ENCODE measurements at places on chromosomes 7 and 10.

DNA sequence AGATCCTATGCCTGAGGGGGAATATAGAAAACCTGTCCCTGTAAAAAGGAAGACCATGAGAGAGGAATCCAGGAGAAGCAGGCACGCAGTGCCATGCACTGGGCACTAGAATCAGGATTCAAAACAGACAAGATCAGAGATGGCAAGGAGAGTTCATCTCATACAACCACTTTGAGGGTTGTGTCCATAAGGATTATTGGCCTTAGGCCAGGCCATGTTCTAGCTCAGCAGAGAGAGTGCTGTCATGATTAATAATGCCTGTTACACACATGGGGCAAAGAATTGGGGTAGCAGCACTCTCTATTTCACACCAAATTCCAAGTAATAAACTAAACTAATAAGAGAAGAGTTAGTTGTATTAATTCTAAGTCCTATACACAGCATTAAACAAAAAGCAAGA is 29.1 kb downstream of the EZH2 start:
- DNase-seq, result no peak

GRCh38 chr7:122676466-122676865 is 22.5 kb downstream of the RNF133 start:
- no peak for DNase-seq

- no peak for DNase-seq
These were observed 186.6 kb upstream of the CELF2 start for GRCh38 chr10:10831085-10831484.

- DNase-seq, result no peak
These were observed 152.7 kb upstream of the SHH start for GRCh38 chr7:155965010-155965409.

DNA sequence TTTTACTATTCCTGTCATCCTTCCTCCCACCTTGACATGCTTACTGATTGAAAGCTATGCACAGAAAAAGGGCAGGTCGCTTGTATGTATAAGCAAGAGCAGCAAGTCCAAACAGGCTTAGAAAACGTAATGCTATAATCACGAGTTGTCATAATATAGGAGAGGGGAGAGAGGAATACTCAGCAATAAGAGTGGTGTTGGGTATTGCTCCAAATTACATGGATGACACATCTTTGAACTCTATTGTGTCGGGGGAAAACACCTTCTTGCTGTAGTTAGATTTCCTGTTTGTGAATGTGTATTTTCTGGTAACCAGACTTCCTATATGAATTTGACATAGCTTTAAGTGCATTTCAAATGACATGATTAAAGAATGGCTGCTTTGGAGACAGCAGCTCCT is 7.5 kb downstream of the MET start:
- no peak for DNase-seq

- no peak for DNase-seq
These were observed 16.6 kb downstream of the ZNF777 start for GRCh38 chr7:149444287-149444686.

GRCh38 chr7:83849131-83849530 is 200.2 kb upstream of the SEMA3E start:
- DNase-seq, result no peak

DNA sequence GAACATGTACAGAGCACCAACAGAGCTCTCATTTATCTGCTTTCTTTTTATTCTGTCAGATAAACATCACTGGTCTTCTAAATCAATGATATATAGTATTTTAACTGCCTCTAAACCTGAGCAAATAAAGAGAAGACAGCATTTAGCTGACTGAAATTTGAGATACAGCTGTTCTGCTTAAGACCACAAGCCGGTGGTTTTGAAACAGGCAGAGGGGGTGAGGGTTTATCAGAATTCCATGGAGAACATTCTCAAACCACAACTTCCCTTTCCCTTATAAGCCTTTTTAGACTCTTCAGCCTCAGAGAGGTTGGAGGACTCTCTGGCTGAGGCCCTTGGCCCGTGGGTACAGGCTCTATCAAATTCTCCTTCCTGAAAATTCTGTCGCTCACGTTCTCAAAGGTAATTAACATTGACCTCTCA is 87.4 kb upstream of the RSU1 start:
- DNase-seq, result no peak

DNA sequence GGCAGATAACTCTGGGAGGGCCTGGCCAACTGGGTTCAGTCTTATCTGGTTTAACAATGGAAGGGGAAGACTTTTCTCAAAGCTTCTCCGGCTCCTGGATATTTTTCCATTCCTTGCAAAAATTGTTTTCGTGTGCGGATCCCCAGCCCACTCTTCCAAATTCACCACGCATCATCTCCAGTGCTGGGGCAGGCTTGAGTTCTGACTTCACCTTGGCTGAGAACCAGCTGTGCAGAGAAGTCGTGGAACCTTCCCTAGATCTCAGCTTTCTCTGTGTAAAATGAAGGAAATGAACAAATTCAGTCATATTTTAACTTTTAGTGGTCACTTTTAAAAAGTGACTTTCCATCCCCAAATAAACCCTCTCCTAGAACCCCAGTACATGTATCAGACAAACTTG is 297.0 kb downstream of the TCF7L2 start:
- DNase-seq, result no peak

DNA sequence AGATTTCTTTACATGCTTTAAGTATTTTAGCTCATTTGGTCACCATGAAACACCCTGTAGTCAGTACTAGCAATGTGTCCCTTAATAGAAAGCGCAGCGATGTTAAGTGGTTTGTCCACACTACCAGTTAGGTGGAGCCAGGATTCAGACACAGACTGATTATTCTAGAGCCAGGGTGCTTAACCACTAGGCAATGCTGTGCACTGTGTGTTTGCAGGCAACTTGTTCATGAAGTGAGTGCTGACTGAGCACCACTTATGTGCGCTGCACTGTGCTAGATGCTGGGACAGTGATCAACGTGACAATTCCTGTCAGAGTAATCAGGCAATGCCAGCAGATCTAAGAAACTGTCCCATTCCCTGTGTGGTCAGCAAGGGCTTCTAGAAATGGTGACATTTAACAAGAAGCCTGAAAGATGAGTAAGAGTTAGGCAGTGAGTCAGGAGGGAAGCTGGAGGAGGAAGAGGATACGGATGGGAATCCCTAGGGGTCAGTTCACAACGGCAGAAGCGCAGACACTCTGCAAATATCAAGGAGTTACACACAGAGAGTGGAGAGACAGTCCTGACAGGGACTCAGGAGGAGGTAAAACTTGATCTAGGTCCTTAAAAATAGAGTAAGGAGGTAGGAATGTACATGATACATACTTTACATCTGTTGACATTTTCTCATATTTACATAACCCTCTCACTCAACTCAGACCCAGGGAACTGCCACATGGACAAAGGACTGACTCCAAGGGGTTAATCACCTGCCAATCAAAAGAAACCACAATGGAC is 69.7 kb upstream of the EGR2 start:
- DNase-seq, result no peak

DNA sequence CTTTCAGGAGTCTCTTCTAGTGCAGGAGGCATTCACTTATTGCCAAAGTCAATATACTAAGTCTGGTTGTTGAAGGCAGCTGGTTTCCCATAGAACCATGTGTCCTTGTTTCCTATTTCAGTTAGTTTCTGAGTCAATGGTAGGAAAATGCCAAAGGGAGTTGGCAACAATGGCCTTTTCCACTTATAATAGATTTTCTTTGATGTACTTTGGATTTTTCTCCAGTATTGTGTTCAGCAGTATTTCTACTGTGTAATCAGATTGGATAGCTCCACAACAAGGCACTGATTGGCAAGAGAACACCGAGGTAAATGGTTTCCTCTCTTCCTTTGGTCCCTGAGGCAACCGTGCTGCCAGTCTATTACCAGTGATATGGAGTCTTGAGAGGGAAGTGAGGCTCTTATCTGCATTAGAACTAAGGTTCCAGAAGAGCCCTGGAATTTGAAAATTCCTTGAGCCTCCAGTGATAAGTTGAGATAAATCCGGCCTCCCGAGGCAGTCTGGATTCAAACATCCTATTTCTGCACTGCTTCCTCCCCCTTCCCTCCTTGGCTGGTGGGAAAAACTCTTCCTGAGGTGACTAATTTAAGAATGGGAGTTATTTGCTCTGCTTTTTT is 7.9 kb upstream of the SEPTIN7 start:
- no peak for DNase-seq

All from activated T-helper 1 cell treated with Interleukin-2 at 50 U/mL for 16 hours (primary cell).